ENCODE measurements at places on chromosomes 3 and 15.

GRCh38 chr3:160319322-160319721, 79.7 kb downstream of the IFT80 start:
- no peak for DNase-seq

- no peak for DNase-seq
Observed at GRCh38 chr15:30929064-30929669, 25.5 kb downstream of the FAN1 start.

DNA sequence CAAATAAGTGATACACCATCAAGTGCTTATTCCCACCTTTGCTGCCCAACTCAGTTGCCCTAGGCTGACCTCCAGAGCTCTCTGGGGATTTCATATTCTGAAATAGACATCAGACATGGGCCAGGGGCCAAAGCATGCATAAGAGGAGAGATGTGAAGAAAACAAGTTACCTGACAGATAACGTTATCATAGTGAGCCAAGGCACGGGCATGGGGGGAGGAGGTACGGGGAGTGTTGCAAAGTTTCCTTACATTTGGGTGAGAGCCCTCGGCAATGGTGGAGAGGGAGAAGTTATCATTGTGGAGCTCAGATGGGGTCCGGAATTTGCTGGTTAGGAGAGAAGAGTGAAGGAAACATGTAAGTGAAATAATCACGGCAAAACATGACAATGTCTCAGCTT, 9.8 kb downstream of the CSPG5 start:
- no peak for DNase-seq

DNA sequence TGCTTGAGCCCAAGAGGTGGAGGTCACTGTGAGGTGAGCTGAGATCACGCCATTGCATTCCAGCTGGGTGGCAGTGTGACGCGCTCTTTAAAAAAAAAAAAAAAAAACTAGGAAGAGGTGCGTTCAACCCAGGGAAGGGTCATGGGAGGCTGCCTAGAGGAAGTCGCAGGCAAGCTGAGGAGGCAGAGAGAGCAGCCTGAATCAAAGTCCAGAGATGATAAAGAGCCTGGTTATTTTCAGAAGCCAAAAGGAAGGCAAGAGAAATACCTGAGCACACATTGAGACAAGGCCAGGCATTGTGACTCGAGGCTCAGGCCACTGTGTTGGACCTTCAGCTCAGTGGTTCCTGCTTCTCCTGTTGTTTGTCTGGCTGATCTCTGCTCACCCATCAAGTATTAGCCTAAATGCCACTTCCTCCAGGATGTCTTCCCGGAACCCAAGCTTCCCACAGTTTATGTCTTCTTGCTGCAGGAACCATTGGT, 16.1 kb upstream of the GCNT3 start:
- no peak for DNase-seq

GRCh38 chr3:70824773-70825172, 512.3 kb upstream of the MDFIC2 start:
- DNase-seq: no peak

DNA sequence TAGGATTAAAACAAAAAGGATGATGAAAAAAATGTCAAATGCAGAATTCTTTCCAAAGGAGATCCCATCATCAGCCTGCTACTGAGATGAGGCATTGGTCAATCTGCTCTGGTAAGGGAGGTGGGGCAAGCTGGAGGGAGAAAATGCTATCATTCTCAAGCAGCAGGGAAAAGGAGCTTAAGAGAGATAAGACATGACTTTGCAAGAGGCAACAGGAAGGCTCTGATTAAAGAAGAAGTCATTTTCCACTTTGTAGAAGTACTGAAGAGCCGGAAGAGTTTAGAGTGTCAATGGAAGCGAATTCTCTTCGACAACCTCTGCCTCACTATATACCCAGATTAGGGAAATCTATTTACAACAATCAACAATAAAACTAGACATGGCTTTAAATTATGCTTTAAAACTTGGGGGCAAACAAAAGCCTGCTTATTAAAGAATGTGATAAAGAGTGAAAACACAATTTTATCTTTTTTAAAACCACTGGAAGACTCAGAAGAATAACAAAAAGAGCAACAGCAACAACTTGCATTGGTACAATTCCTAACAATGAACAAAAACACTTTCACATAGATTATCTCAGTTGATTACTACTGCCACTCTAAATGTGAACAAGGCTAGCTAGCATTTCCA, 81.8 kb upstream of the NANOGP8 start:
- no peak for DNase-seq

DNA sequence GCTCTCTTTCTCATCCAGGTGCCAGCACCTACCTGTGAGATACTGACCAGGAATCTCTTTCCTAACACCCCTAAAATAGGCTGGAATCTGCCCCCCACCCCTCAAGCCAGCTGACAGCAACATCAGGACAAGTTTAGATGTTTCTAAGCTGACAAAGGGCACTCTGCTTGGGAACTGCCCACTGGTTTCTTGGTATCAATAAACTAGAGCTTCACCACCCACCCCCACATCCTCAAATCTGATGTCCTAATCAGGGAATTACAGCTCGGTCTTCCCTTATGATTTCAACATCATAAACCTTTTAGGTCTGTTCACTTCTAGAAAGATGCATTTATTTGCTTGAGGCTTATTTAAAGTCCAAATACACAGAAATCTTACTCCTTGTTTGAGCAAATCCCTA, 34.7 kb downstream of the CEP19 start:
- no peak for DNase-seq

GRCh38 chr15:70741107-70741531, 22.2 kb downstream of the UACA start:
- peak; percentile 92 for DNase-seq

DNA sequence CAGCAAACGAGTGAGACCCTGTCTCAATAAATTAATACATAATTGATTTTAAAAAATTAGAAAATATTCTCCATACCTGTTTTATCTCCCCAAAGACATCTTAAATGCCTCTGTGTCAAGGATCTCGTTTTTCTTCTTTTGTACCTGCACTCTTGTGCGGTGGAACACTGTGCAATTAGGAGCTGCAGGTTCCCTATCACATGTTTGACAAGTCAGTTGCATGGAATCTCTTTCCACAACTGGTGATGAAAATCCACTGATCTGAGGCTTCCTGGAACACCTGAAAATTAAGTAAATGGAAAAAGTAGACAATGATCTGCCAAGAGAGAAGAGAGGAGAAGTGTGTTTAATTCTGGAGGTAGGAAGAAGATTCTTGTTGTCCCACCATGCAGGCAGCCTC, 3.0 kb upstream of the SNX22 start:
- DNase-seq: no peak

DNA sequence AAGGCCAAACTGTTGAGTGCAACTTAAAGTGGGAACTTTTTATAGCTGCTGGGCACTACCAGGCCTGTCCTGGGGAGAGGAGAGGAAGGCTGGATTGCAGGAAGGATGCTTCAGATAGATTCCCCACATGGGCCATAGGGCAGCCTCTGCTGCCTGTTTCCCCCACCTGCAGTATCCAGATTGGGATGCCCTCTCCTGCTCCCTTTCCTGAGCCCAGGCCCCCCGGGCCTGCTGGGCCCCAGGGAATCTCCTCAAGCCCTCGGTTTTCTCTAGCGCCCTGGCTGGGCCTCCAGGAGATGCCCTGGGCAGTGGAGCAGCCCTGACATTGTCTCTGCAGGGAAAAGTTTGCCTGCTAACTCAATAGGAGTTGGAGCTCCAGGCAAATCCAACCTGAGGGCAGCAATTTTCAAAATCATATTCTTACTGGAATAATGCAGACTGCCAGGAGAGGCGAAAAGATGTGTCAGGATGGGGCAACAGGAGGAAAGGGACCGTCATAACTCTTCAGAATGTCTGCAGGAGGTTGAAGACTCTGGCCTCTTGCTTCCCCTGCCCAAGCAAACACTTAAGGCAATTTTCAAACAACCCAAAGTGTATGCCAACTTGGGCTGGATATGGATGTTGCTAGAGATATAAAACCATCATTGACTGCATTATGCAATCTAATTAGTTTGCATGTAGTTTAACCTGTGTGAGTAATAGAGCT, 4.4 kb downstream of the NR2F2 start:
- no peak for DNase-seq

GRCh38 chr3:10292505-10293419, at the start of gene GHRL:
Gene GHRL, minus strand, starts transcription at chr3:10292947. Its CDS starts 2,767 bp downstream, at chr3:10290180.
- peak; percentile 10 for DNase-seq

GRCh38 chr3:59816312-59816711, 766.5 kb upstream of the CFAP20DC start:
- no peak for DNase-seq

GRCh38 chr15:26954403-26954802, 16.6 kb upstream of the GABRG3 start:
- no peak for DNase-seq

- no peak for DNase-seq
Observed at GRCh38 chr3:14352002-14352627, 50.3 kb upstream of the SLC6A6 start.

- no peak for DNase-seq
Observed at GRCh38 chr3:170909129-170909903, 879 bp upstream of the EIF5A2 start.

DNA sequence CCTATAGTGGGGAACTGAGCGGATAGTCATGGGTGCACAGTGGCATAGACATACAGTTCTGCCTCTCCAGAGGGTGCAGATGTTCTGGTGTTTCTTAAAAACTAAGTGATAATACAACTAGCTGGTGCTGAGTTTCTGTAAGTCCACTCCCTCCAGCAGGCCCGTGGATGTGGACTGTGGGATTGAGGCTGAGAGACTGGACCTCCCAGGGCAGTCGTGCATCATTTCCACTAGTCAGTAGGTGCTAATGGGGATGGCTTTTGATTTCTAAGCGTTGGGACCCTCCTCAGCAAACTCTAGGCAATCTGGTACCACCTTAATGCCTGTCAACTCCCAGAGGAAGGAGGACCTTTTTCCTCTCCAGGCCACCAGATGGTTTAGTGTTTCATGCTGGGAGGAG, 27.3 kb upstream of the TIMP4 start:
- DNase-seq: no peak

DNA sequence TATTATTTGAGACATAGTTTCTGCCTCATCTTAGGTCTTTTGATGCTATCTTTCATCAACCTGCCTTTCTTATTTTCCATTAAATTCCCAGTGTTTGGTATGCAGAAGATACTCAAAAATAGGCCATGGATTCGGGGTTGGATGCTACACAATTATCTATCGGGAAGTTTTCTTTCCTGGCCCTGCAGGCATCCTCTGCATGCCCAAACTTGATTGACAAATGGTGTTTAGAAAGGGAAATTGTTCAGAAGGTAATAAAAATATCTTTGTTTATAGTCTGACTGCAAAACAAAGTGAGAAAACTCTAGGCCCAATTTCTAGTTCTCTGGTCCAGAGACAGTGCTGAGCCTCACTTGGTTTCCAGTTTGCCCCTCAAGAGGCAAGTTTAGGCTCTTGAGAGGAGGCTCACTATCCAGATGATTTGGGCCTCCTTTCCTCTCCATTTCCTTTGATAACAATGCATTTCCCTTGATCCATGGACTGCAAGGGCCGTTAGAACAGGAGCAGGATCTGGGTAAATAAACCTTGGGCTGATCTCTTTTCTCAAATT, 157.1 kb upstream of the DPH6 start:
- no peak for DNase-seq

- DNase-seq: no peak
Observed at GRCh38 chr15:62444104-62445022, 279.3 kb upstream of the C2CD4B start.

DNA sequence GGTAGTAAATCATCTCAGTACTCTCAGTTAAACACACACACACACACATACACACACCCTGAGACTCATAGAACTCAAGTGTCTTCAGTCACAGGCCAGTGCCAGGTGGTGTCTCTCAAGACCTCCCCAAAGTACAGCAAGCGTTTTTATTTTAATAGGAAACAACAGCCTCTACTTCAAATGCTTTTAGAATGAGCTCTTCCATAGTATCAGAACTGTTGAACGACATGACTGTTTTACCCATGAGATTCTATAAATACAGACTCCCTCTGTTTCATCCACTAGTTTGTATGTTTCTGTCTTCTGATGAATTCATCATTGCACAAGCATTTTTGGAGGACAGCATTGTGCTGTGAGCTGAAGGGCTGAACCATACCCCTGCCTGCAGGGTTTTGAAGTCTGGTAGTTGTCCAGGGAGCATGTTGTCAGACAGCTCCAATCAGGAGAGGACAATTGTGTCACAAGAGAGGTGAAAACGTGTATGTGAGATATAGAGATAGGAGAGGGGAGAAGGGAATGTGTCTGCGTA, 201.0 kb upstream of the BCL6 start:
- no peak for DNase-seq

GRCh38 chr3:102099913-102100312, 250.6 kb downstream of the NFKBIZ start:
- DNase-seq: no peak

- no peak for DNase-seq
Observed at GRCh38 chr15:42157381-42157780, 945 bp upstream of the PLA2G4F start.

DNA sequence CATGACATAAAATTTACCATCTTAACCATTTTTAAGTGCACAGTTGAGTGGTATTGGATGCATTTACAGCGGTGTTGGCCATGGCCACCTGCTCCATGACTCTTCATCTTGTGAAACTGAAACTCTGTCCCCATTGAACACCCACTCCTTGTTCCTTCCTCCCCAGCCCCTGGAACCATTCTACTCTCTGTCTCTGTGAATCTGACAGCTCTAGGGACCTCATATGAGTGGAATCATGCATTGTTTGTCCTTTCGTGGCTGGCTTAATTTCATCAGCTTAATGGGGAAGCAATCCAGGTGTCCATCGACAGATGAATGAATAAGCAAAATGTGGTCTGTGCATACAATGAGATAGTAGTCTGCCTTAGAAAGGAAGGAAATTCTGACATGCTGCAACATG, 42.5 kb downstream of the PLXNA1 start:
- DNase-seq: no peak

- DNase-seq: no peak
Observed at GRCh38 chr3:149507491-149508324, 33.2 kb downstream of the TM4SF4 start.

- DNase-seq: no peak
Observed at GRCh38 chr3:46561951-46562350, 4.2 kb downstream of the LRRC2 start.

- no peak for DNase-seq
Observed at GRCh38 chr3:50154476-50154839, 666 bp upstream of the SEMA3F start.

GRCh38 chr3:72658466-72659100, 189.7 kb downstream of the SHQ1 start:
- no peak for DNase-seq

DNA sequence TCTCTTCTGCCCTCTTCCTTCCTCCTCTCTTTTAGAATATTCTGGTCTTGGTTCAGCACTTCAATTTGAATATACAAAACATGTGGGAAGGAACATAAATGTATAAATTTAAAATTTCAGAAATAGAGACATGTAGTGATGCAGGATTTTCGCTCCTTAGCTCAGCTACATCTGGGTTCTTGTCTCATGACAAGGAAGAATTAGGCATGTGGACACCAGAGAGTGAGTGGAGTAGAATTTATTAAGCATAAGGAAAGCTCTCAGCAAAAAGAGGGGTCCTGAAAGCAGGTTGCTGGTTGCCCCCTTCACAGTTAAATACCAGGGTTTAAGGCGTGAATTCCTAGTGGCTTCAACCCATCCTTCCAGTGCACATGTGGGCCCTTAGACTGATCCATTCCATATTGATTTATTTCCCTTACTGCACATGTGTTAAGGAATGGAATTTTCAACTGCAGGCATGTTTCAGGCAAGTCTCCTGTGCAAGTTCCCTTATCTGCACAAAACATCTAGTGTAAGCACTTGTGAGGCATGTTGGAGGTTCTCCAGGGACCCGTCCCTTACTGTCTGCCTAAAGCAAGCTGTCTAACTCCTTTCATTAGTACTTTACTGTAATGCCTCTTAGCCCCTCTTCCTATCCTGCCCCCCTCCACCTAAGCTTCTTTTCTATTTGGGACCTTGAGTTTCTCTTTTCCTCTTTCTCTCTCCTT, 133.2 kb upstream of the STRIT1 start:
- no peak for DNase-seq

- DNase-seq: no peak
Observed at GRCh38 chr15:48010316-48010715, 110.5 kb upstream of the SLC24A5 start.

Data from gastrocnemius medialis (tissue), 4 donors.